Stimulated activated CD8-positive, alpha-beta memory T cell treated with anti-CD3 and anti-CD28 coated beads, Interleukin-7, amount 100 ng/mL, for 48 hours (primary cell): ENCODE measurements at places on chromosomes 5 and 9.

- no peak for DNase-seq
These were observed 21.0 kb upstream of the ERCC6L2 start for GRCh38 chr9:95854386-95855020.

DNA sequence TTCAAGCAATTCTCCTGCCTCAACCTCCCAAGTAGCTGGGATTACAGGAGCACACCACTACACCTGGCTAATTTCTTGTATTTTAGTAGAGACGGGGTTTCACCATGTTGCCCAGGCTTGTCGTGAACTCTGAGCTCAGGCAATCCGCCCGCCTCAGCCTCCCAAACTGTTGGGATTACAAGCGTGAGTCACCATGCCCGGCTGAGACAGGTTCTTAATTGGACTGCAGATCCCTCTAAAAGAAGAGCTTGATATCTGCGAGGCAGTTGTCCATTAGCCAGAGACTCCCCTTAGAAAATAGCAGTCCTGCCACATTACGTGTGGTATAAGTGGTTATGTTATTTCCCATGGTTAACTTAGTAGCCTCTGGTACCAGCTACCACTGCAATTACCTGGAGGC, 46.6 kb upstream of the NPR3 start:
- DNase-seq = no peak

GRCh38 chr5:97735209-97735608, 552.2 kb upstream of the RIOK2 start:
- no peak for DNase-seq

DNA sequence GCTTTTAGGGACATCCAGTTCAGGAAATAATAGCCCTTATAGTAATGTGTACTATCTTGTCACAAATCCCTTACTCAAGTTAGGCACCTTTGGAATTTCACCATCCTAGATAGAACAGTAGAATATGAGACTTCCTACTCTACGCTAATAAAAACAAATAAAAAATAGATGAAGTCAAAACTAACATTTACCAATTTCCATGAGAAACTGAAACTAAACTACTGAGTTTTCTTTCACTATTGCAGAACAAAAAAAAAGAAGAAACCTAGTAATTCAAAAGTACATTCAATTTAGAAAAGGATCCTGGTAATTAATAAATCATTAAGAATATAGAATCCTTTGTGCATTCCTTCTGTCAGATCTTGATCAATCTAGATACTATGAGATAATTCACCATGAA, 14.0 kb downstream of the STARD4 start:
- no peak for DNase-seq

GRCh38 chr5:73344835-73345234, 103.7 kb downstream of the FOXD1 start:
- DNase-seq = no peak

GRCh38 chr5:76808141-76808691, 10.6 kb upstream of the F2RL1 start:
- no peak for DNase-seq

GRCh38 chr5:123545506-123545905, 33.5 kb downstream of the CSNK1G3 start:
- no peak for DNase-seq

DNA sequence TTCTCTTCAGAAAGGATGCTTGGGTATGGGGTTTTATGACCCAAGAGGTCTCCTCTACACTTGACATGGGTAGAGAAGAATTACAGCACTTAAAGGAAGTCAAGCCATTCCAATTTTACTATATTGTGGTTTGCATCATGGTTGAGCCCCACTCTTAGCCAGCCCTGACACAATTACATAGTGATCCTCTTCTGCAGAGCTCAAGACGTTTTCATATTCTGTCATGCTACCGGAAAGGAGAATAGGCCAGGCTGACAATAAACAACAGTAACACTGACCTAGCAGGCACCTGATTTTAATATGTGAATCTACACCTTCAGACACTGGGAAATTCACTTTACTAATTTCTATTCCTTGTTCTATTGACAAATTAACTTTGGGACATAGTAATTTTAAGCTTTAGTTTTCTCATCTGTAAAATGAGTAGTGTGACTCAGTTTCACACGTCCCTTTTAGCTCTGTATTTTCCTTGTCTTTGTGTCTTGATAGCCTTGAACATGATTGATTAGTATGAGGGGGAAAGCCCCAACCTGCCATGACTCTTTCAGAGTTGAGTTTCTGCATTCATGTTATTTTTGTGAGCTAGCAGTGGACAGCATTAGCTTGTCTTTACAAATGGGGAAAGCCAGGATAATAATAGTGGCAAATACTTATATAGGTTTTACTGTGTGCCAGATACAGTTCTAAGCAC, 83.8 kb downstream of the SV2C start:
- no peak for DNase-seq

GRCh38 chr9:130483371-130483971, 38.7 kb downstream of the ASS1 start:
- DNase-seq = no peak
